Lung microvascular endothelial cell (primary cell): ENCODE measurements at places on chromosomes 7 and 10.

GRCh38 chr7:24337180-24337579 is 53.2 kb downstream of the NPY start:
- DNase-seq = no peak

DNA sequence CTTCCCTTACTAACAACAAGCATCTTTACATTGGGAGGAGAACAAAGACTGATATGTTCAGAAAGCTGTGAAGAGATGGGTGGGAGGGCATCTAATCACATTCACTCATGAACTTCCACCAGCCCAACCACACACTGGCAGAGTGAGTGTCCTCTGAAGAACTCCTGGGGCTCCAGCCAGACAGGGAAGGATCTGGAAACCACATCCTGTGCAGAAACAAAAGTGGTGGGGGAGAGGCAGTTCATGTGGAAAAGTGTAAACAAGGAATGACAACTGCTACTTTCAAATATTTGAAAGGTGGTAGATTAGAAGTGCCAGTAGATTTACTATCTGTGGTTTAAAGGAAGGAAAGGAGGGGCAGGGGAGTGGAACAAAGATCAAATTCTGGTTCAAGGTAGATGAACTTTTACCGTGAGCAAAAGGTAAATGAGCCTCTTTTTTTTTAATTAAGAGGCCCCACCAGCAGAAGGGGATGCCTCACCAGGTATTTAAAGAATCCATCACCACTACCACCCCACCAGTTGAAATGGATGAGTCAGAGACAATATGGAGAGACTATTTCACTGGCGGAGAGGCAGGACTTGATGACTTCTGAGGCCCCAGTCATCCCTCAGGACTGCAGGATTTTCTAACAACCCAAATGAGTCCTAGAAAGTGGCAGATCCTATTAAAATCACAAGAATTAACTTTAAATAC is 34.5 kb downstream of the GOT1 start:
- peak; percentile 81 for DNase-seq

DNA sequence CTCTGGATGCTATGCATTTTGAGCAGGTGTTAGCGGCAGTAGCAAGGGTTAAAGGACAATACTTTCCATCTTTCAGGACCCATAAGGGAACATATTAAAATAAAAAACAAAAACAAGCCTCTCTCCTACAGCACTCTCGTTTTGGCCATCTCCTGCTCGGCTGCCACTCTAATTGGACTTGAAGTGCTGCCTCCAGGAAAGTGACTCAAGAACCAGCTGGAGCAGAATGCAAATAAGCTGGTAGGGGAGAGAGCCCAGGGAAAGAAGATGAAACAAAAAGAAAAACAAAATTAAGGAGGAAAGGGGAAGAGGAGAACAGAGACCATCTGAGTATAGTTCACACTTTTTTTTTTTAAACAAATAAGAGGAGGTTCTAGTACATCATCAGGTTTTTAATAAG is 65.6 kb downstream of the HBP1 start:
- DNase-seq = no peak

GRCh38 chr7:123557016-123557397 is 611 bp downstream of the NDUFA5 start:
- no peak for DNase-seq

DNA sequence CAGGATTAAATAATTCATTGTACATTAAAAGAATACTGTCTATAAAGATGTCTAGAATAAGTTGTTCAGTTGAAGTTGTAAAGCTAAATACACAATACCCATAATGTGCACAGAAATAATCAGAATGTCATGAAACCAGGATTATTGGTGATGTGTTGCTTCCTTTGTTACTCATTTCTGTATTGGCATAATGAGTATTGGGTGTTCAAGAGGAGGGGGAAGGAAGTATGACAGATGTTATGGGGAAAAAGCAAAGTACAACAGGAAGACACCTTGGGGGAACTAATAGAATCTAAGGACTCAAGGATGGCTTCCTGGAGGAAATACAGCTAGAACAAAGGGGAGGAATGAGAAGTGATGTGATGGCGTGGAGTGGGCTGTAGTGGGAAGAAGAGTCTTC is 15.0 kb downstream of the ANKRD1 start:
- peak; percentile 3 for DNase-seq

- no peak for DNase-seq
Measured at GRCh38 chr7:36366005-36366717, 23.5 kb upstream of the ANLN start.

- no peak for DNase-seq
Measured at GRCh38 chr7:114711241-114711640, 210.7 kb upstream of the MDFIC start.

- DNase-seq = no peak
Measured at GRCh38 chr7:147605323-147605722, 985.2 kb upstream of the C7orf33 start.

DNA sequence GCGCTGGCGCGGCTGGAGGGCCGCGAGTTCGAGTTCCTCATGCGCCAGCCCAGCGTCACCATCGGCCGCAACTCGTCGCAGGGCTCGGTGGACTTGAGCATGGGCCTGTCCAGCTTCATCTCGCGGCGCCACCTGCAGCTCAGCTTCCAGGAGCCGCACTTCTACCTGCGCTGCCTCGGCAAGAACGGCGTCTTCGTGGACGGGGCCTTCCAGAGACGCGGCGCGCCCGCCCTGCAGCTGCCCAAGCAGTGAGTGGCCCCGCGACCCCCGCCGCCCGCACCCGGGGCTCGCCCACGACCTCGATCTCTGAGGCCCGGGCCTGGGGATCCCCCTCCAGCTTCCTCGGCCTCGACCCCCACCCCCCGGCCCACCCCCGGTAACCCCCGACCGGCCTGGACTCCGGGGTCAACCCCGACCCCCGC is 537 bp downstream of the FOXK1 start:
- peak; percentile 67 for DNase-seq
